ENCODE measurements at places on chromosomes 2 and 18. TPM values are rescaled to one million over a fixed set of nuclear protein-coding genes. Genes with fewer than 3 reads are reported as not detected.

SALL3 gene
- not detected for total RNA-seq

LINC00305 gene
- total RNA-seq, result not detected

RSAD2 gene
- 0.09 TPM for total RNA-seq

CEBPZ gene
- 36.7 TPM for total RNA-seq

HNMT gene
- total RNA-seq, result 13.4 TPM

LIMS2 gene
- total RNA-seq, result 48.3 TPM

IL18R1 gene
- 4.0 TPM for total RNA-seq

HOXD4 gene
- total RNA-seq, result 13.7 TPM

GRCh38 chr2:37026050-37026449, 58.1 kb downstream of the HEATR5B start:
- DNase-seq, result no peak
- H3K4me1 ChIP-seq, result peaks cover 1% of the 10 kb centered on the region
- no peaks in the 10 kb centered on the region for H3K27me3 ChIP-seq
- peaks cover 2% of the 10 kb centered on the region for H3K36me3 ChIP-seq

DNA sequence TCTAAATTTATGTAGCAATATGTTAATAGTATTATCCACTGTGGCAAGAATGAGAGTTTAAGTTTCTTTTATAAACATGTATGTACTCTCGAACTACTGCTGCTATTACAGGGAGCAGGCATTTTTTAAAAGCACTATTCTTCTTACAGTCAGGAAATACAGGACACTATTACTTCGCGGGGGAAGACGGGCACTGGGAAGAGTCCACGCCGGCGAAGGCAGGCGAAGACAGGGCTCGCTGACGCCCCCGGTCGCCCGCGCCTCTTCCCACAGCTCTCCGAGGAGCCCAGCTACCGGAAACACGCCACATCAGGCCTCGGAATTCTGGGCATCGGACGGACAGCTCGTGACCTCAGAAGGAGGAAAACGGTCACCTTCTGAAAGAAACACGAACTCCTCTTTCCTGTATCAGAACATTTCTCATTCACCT, 90.2 kb downstream of the FAM161A start:
- peak overlapping the region; percentile 53 for H3K4me3 ChIP-seq
- peaks cover 9% of the 10 kb centered on the region for H3K4me1 ChIP-seq
- H3K27ac ChIP-seq, result peak overlapping the region; percentile 99
- no peaks in the 10 kb centered on the region for H3K36me3 ChIP-seq
- H3K27me3 ChIP-seq, result no peaks in the 10 kb centered on the region

- H3K36me3 ChIP-seq, result no peaks in the 10 kb centered on the region
- H3K27ac ChIP-seq, result peak overlapping the region; percentile 35
- H3K4me3 ChIP-seq, result no peak overlapping the region
- H3K27me3 ChIP-seq, result no peaks in the 10 kb centered on the region
- peak; percentile 44 for DNase-seq
Observed at GRCh38 chr18:31244771-31245394, 73.1 kb upstream of the DSG1 start.

GRCh38 chr2:210493528-210493927, 17.0 kb upstream of the LANCL1 start:
- H3K4me1 ChIP-seq, result no peaks in the 10 kb centered on the region
- H3K27ac ChIP-seq, result no peak overlapping the region
- H3K36me3 ChIP-seq, result no peaks in the 10 kb centered on the region
- DNase-seq, result no peak
- H3K4me3 ChIP-seq, result no peak overlapping the region
- H3K27me3 ChIP-seq, result peaks cover 2% of the 10 kb centered on the region

DNA sequence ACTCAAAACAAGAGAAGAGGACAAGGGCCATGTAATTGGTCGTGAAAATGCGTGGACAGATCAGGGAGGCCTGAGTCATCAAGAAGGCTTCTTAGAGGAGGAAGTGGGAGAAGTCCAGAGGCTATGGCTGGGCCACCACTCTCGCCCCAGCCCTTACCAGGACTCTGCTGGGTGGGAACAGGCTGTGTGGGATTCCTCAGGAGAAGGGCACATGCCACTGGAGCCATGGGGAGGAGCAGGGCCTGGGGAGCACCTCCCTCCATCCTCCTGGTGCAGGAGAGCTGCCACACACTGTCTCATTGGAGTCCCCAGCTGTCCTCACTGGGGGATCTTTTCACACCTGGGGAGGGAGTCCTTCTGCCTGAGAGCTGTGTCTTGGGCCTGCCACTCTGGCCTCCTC, 9.4 kb upstream of the RALB start:
- no peaks in the 10 kb centered on the region for H3K27me3 ChIP-seq
- no peak overlapping the region for H3K27ac ChIP-seq
- peaks cover 37% of the 10 kb centered on the region for H3K4me1 ChIP-seq
- no peaks in the 10 kb centered on the region for H3K36me3 ChIP-seq
- H3K4me3 ChIP-seq, result no peak overlapping the region
- DNase-seq, result no peak

- no peaks in the 10 kb centered on the region for H3K4me1 ChIP-seq
- H3K36me3 ChIP-seq, result no peaks in the 10 kb centered on the region
- no peak for DNase-seq
- no peak overlapping the region for H3K4me3 ChIP-seq
- no peaks in the 10 kb centered on the region for H3K27me3 ChIP-seq
Observed at GRCh38 chr2:198494931-198495330, 690.5 kb downstream of the PLCL1 start.

- peaks cover 7% of the 10 kb centered on the region for H3K4me1 ChIP-seq
- H3K36me3 ChIP-seq, result no peaks in the 10 kb centered on the region
- H3K27me3 ChIP-seq, result no peaks in the 10 kb centered on the region
- peak; percentile 2 for DNase-seq
Observed at GRCh38 chr18:67770520-67770919, 254.0 kb upstream of the DSEL start.

- DNase-seq, result peak; percentile 22
- peaks cover 2% of the 10 kb centered on the region for H3K4me1 ChIP-seq
- H3K36me3 ChIP-seq, result no peaks in the 10 kb centered on the region
- H3K27me3 ChIP-seq, result peaks cover 31% of the 10 kb centered on the region
Observed at GRCh38 chr2:14632133-14632936, at the start of gene LRATD1. TSS of gene LRATD1 (plus strand) at chr2:14632717. CDS start at chr2:14633980, 1,263 bp downstream.

- H3K27ac ChIP-seq, result no peak overlapping the region
- H3K36me3 ChIP-seq, result no peaks in the 10 kb centered on the region
- no peaks in the 10 kb centered on the region for H3K27me3 ChIP-seq
- peaks cover 14% of the 10 kb centered on the region for H3K4me1 ChIP-seq
- DNase-seq, result no peak
Observed at GRCh38 chr2:160486341-160486740, 7.3 kb downstream of the RBMS1 start.

DNA sequence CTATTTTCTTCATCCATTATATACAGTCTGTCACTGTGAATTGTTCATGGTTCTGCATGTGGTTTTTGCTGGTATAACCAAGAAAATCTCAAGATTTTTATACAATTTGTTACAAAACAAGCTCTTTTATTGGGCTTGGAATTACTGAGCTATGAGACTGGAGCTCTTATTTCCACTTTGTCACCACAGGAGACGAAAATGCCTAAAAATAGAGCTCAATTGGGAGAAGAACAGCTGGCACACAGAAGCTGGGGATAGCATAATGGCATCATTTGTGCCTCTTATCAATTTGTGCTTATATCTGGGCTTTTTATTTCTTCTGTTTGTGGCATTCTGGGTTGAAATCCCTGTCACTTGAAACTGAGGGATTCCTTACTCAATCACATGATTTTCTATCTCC, 219.1 kb downstream of the CALCRL start:
- DNase-seq, result no peak
- H3K4me3 ChIP-seq, result no peak overlapping the region
- H3K4me1 ChIP-seq, result peaks cover 3% of the 10 kb centered on the region
- H3K27ac ChIP-seq, result no peak overlapping the region
- no peaks in the 10 kb centered on the region for H3K36me3 ChIP-seq

GRCh38 chr18:75474332-75474731, 46.8 kb upstream of the SMIM21 start:
- H3K27ac ChIP-seq, result no peak overlapping the region
- no peak for DNase-seq
- no peaks in the 10 kb centered on the region for H3K36me3 ChIP-seq
- H3K4me1 ChIP-seq, result peaks cover 4% of the 10 kb centered on the region
- no peak overlapping the region for H3K4me3 ChIP-seq
- H3K27me3 ChIP-seq, result no peaks in the 10 kb centered on the region

DNA sequence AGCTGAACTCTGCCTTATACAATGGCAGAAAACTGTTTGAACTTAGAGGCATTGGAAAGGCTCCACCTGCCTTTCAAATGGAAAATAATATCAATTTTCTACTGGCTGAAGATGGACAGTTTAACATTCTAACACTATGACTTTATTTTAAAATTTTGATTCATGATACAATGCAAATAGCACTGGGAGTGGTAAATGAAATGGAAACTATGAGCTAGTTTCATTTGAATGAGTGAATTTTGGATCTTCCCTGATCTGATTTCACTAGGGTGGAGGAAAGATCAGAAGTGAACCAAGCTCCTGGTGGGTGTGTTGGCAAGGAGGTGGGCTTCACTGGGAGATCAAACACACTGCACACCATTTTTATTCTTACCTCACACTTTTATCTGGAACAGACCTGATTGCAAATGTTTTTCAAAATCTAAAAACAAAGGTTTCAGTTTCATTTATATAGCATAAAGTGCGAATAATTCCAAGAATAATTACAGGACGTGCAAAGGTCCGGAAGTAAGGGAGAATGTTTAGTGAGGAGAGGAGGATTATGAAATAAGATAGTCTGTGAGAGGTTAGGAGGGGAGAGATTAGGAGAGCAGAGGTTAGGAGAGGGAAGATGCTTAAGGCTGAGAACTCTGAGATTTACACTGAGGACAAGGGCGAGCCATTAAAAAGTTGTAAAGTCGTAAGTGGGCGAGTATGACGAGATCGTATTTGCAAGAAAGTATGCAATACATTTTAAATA, 18.6 kb upstream of the MBP start:
- H3K4me1 ChIP-seq, result peaks cover 5% of the 10 kb centered on the region
- no peaks in the 10 kb centered on the region for H3K27me3 ChIP-seq
- no peak overlapping the region for H3K4me3 ChIP-seq
- DNase-seq, result no peak
- H3K36me3 ChIP-seq, result no peaks in the 10 kb centered on the region

Measured in endothelial cell of umbilical vein (primary cell).